Renal cortex interstitium (tissue), 15 donors: ENCODE measurements at places on chromosomes 6 and 20.

DNA sequence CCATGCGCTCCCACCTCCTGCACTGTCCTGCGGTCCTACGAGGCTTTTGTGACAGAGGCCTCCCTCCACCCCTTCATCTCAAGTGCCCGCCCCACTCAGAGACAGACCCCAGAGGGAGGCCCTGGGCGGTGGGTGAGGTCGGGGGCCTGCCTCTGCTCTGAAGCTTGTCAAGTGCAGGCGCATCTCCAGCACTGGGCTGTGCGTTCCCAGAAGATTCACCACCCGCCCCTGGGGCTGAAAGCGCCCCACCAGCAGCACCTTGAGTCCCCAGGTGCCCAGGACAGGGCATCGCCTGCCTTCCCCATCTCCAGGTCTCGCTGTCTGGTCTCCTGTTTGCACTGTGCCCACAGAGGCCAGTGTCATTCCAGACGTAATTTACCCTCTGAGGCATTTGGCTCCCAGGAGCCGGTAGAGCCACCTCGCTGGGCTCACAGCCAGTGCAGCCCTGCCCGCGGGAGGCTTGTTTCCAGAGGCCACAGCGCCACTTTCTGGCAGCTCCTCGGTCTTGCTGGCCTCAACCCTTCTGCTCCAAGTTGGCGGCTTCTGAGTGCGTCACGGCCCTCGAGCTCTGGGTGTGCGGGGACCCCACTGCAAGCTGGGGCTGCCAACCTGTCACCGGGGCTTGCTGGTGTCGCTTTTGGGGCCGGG, 191.1 kb downstream of the TAF4 start:
- DNase-seq, result no peak

DNA sequence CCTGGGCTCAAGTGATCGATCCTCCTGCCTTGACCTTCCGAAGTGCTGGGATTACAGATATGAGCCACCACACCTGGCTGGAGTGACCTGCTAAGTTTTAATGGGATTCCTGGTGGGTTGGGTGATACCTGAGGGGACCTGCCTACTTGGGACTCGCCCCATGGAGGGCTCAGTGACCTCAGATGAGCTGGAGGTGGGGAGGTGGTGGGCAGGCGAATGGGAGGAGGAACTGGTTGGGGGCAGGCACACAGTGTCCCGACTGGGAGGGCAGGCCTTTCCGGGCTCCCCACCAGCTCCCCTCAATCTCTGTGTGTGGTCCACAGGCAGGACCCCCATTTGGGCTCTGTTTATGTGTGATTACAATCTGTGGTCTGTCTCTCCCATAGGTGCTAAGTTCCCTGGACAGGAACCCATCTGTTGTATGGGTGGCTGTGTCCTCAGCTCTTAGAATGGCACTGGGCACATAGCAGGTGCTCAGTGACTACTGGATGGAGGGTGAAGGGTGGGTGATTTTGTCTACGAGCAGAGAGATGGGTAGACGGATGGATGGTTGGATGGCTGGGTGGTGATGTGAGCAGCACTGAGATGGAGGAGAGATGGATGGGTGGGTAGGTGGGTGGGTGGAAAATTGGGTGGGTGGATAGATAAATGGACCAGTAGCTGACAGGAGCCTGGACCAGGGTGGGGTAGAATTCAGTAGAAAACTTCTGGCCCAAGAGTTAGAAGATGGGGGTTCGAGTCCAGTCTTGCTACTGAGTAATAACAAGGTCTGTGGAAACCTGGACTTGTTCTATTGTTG, 23.8 kb downstream of the CEBPB start:
- DNase-seq, result no peak

DNA sequence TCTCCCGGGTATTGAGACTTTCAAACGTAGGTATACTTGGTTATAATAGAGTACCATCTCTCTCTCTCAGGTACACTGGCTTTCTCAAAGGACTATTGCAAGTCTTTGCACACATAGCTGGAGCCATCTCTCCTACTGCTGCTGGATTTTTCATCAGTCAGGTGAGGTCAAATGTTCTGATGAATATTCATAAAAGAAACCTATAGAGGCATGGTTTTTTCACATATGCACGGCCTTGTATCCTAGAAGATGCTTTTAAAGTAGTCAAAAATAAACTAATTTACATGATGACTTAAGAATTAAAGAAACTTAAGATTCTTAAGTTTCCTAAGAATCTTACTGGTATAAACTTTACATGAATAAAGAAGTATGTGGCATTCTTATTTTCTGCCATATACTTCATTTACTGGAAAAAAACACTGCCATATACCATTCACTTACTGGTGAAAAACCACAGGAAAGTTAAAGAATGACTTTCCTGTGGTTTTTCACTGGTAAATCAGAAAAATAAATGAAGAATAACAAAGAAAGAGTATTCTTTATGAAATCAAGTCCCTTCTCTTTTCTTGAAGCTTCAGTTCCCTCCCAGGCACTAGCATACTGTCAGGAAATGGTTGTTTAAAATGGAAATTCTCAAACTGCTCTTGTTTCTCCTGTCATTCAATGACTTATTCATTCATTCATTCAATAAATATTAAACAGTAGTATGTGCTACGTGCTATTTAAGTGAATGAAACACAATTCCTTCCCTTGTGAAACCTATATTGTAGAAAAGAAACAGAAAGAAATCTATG, 23.5 kb downstream of the SLC17A4 start:
- no peak for DNase-seq

DNA sequence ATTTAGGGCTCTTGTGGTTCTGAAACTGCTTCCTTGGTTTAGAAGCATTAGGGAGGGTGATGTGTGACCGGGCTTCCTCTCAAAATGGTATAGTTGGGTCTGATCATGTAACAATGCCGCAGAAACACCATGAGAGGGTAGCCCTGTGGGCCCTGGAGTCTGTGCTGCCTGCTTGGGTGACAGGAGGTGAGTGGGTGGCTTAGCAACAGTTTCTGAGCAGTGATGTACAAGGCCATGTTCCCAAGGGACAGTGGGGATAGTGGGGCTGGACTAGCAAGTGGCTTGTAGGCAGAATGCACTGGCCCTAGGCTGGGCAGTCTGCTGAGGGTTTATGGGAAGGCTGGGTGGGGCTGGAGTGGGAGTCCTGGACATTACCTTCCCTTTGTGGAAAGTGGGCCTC, 106.9 kb upstream of the MYL9 start:
- no peak for DNase-seq
